ENCODE measurements at places on chromosomes 12 and 14.

GRCh38 chr12:106956048-106956578, 406 bp downstream of the TMEM263 start:
- DNase-seq, result peak; percentile 68

GRCh38 chr12:68490476-68490875, 120.2 kb upstream of the RAP1B start:
- no peak for DNase-seq

DNA sequence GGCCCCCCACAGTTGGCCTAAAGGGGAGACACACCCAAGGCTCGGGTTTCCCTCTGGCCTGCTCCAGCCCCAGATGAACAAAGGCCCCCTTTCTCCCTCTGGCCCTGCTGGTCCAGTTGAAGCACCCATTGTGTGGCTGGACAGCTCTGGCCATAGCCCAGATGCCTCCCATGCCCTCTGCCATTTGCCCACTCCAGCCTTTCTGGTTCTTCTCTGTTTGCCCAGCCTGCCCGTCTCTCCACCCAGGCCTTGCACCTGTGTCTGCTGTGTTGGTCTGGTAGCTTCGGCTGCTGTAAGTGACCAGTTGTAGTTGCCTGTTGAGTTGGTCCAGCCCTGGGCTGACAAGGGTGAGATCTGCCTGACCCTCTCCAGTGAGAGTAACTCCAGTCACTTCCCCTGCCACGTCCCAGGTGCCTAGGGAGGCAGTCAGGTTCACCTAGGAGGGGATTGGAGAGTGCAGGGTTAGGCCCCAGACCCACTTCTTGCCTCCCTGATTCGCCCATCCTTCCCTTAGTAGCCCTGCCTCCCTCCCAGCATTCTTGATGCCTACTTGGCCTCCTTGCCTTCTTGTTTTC, 3.0 kb downstream of the B4GALNT1 start:
- DNase-seq, result no peak

DNA sequence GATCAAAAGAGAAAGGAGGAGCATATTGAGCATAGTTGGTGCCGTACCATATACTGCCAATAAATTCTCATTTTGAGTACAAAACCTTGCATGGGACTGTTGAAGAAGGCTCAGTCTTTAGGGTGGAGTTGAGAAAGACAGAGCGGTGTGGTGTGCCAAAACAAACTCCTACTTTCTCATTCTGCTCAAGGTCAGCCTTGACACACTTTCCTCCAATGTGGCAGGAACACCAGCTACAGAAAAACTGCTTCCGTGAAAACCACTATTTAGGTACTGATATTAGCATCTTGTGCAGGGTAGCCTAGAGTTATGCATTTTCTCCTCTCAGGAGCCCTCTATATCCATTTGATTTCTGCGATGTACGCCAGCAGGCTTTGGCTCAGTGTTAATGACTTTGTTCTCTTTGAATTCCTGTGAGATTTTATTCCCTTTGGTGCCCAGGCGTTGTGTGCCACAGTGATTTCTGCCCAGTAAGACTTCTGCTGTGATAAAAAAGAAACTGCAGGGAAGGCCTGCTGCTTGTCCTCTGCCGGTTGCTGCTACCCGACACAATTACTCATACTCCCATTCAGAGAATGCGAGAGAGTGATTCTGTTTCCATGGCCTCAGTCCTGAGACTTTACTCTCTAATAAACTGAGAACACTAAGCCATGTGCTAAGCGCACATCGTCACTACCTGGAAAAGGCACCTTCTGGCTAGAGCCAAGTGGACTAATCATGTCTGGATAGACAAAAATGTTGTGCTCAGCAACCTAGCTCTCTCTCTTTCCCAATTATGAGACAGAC, 88.3 kb upstream of the MDM1 start:
- peak; percentile 60 for DNase-seq

All from fibroblast of the aortic adventitia (primary cell).